CD4-positive, CD25-positive, alpha-beta regulatory T cell (primary cell): ENCODE measurements at places on chromosomes 7 and 10.

DNA sequence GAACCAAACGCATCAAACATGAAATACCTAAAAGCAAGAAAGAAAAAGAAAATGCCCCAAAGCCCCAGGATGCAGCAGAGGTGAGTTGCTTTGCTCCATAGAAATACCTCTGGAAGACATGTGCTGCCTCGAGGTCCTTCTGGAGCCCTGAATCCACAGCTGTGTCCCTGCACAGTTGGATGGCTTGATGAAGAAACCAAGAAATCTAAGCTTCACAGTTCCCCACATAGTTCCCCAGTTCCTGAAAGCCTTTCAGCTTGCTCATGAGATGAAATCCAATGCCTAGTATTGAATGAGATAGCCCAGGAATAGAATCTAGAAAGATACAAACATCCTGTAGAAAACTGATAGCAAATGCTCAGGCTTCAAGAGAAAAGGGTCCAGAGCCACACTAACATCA lies 182.8 kb downstream of the RTKN2 start:
- DNase-seq, result no peak

GRCh38 chr10:100065084-100065660 lies 16.5 kb downstream of the CPN1 start:
- DNase-seq, result no peak

GRCh38 chr7:85483177-85483576 lies 296.3 kb upstream of the SEMA3D start:
- no peak for DNase-seq

GRCh38 chr10:63562391-63562790 lies 41.2 kb downstream of the REEP3 start:
- no peak for DNase-seq

DNA sequence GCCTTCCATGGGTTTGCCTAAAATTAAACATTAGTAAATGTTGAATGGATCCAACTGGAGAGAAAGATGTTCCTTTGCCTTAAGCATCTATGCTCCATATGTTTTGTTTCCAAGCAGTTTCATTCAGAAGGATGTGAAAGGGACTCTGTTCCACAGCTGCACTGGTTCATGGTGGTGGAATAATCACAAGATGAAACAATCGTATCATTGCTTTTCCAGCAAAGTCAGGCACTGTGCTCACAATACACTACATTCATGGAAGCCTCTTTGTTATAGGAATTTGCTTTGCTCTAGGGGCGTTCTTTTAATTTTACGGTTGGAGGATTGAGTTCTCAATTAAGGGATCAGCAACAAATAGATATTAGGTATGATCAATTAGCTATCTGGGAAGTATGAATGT lies 33.8 kb downstream of the RAMP3 start:
- DNase-seq, result no peak

- DNase-seq, result no peak
Measured at GRCh38 chr10:28981007-28981406, 303.7 kb downstream of the BAMBI start.

- DNase-seq, result no peak
Measured at GRCh38 chr7:148726385-148726784, 27.7 kb downstream of the CUL1 start.

- no peak for DNase-seq
Measured at GRCh38 chr7:128206747-128207500, 34.2 kb upstream of the LEP start.

- no peak for DNase-seq
Measured at GRCh38 chr10:110756876-110757275, 112.7 kb downstream of the RBM20 start.

- DNase-seq, result peak; percentile 32
Measured at GRCh38 chr7:2231992-2232765, 566 bp downstream of the MAD1L1 start.

DNA sequence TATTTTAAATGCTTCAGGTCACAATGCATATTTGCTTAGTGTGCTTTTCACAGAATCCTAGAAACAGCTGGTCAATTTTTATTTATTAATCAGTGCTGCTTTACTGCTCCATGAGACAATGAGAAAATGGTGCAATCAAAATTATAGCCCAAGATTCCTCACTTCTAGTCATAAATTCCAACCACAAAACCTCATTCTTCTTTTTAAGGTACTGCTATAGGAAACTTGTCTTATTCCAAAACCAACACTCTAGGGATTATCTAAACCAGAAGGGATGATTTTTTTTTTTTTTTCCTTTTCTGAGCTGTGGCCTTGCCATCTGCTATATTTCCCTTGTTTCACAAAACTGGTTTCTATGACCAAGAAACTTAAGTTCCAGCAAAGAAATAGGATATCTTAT lies 64.0 kb upstream of the SEMA3A start:
- no peak for DNase-seq

DNA sequence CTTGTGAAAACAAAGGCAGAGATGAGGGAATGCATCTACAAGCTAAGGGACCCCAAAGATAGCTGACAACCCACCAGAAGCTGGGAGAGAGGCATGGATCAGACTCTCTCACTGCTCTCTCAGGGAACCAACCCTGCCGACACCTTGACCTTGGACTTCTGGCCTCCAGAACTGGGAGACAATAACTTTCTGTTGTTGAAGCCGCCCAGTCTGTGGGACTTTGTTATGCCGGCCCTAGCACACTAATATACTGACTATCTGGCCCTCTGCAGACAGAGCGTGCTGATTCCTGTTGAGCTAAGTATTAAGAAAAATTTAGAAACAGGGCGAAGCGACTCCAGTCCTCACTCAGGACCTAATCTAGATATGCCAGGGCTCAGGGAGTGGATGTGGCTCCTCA lies 144.3 kb upstream of the TCF7L2 start:
- DNase-seq, result no peak

DNA sequence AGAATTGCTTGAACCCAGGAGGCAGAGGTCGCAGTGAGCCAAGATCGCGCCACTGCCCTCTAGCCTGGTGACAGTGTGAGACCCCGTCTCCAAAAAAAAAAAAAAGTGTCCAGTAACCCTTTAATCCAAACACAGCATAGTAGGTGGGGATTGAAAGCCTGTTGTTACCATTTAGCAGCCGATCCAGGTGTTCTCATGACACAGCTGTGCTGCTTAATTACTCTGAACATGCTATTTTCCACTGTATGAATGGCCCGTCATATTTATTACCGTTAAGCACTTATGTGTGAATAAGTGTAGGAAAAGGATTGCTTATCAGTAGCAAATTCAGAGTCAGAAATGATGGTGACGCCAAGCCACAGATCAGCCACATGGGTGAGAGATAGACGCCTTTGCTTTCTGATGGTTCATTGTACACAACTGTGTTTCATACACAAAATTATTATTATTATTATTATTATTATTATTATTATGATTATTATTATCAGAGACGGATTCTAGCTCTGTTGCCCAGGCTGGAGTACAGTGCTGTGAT lies 11.6 kb upstream of the ORAI2 start:
- DNase-seq, result no peak

GRCh38 chr10:101780818-101781654 lies 2.2 kb downstream of the NPM3 start:
- DNase-seq, result peak; percentile 74

- no peak for DNase-seq
Measured at GRCh38 chr7:46174196-46174580, 253.1 kb upstream of the IGFBP3 start.

GRCh38 chr7:150434240-150434639 lies 16.2 kb upstream of the GIMAP8 start:
- DNase-seq, result no peak

- no peak for DNase-seq
Measured at GRCh38 chr10:33150889-33151288, 183.6 kb downstream of the NRP1 start.

GRCh38 chr10:78706726-78707540 lies 361.8 kb upstream of the ZMIZ1 start:
- no peak for DNase-seq

- no peak for DNase-seq
Measured at GRCh38 chr10:46520941-46521340, 35.5 kb downstream of the GPRIN2 start.

DNA sequence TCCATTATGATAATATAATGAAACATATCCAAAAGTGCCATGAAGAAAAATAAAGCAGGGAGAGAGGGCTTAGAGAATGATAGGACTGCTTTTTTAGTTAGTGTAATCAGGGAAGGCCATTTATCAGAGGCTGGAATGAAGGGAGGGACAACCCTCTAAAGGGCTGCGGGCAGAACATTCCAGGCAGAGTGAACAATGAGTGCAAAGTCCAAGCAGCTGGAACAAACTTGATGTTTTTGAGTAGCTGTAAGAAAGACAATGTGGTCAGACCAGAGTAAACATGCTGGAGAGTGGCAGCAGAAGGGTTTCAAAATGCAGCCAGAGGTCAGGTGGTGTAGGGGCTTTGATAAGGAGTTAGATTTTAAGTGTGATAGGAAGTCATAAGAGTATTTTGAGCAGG lies 65.6 kb upstream of the CCDC6 start:
- no peak for DNase-seq

DNA sequence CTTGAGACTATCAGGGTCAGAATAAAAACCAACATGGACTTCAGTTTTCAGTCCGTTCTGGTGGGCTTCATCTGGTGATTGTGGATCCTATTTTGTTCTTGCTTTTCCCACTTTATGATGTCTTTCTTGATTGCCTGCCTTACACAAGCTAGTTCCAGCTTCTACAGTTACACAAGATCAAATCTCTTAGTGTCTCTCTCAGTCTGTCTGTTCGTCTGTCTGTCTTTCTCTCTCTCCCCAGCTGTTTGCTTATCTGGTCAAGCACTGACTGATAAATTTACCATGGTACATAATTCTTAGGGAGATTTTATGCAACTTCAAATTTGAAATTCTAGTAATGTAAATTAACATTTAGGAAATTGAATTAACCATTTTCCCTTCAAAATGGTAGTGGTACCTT lies 35.8 kb downstream of the TAX1BP1 start:
- DNase-seq, result no peak

DNA sequence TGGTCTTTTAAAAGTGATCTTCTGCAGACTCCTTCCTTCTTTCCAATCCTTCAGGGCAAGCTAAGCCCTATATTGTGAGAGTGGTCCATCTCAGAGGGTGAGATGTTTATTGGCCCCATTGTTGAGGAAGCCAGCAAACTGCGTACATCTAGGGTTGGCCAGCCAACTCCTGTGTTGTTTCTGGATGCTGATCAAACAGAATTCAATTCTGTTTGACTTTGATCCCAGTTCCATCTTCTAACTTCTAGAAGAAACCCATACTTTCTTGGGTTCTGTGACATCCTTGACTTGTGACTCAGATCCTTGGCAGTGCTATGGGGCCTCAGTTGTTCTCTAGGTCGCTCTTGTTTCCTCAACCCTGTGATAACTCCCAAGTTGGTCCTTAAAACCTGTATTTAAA lies 116.2 kb downstream of the LSMEM1 start:
- no peak for DNase-seq

- no peak for DNase-seq
Measured at GRCh38 chr7:146554556-146554955, 438.0 kb downstream of the CNTNAP2 start.

- no peak for DNase-seq
Measured at GRCh38 chr7:98456866-98457265, 56.0 kb upstream of the BAIAP2L1 start.

DNA sequence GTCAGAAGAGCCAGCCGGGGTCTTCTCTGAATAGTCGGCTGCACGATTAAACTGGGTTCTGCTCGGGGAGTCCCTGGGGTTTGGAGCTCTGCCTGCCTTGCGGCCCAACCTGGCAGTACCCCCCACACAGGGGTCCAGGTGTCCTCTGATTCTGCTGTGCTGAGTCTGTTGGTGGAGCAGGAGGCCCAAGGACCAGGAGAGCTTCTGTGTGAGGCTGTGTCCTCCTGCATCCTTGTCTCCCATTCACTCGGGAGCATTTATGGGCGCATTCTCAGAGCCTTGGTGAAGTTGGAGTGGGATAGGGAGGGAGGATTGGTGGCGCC lies 14.2 kb downstream of the INPP5A start:
- no peak for DNase-seq

- DNase-seq, result no peak
Measured at GRCh38 chr10:25954851-25955250, 20.8 kb downstream of the MYO3A start.

DNA sequence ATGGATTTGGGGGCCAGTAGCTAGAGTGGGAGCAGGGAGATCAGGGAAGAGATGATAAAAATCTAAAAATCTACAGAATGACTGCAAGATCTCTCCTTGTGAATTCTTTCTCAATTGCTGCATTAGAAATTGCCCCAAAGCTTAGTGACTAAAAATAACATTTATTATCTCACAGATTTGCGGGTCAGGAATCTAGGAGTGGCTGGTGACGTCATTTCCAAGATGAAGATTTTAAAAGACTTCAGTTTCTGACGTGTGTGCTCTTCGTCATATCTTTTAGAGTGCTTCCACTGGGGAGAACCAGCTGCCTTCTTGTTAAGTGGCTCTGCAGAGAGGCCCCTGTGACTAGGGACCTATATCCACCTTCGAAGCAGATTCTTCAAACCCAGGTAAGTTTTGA lies 112.6 kb downstream of the DGKI start:
- DNase-seq, result no peak

GRCh38 chr7:84107259-84107658 lies 87.3 kb downstream of the SEMA3A start:
- DNase-seq, result no peak

DNA sequence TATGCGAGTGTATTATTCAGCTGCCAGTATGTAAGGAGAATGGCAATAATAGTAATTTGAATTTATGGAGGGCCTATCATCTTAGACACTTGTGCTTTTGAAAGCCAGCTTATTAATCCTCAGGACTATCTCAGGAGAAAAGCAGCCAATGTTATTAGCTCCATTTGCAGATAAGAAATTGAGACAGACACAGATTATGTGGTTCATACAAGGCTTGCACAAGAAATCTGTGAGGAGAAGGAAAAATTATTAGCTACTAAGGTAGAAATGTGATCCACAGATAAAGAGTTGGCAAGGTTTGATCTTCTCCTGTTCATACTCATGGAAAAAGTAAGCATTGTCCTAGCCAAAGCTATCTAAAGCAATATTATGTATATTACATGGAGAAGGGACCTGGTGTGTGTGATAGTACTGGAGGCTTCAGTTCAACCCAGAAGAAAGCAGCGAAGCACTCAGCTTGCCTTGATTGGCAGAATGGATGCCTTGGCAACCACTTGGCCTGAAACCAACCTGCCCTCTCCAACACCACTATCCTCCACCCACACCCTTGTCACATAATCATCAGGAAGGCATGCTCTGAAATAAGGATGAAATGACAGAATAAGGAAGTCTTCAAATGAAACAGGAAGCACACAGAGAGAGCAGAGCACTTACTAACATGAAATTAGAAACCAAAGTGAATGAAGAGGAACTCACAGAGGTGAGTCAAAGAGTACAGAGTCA lies 18.0 kb downstream of the MACC1 start:
- no peak for DNase-seq

DNA sequence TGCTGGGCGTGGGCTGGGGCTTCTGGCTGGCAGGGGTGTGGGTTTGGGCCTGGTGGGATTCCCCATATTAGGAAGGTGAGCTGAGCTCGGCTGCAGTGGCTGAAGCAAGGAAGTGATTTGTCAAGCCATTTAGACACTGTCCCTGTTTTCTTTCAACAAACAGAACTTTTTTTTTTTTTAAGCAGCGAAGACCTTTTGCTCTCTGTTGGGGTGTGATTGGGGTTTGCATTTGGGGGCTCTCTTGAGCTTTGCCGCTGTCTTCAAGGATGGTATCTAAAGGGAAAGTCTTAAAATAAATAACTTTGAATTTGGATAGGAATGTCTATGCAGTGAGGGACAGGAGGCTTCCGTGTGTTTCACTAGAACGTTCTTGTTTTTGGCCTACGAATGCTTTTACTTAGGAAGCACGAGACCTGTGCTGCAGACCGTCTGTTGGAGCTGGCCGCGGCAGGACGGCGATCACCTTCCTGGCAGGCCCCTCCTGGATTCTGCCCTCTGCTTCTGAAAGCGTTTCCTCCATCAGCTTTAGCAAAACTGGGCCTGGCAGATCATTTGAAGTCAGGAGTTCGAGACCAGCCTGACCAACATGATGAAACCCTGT lies 43.9 kb downstream of the FOXK1 start:
- DNase-seq, result no peak

- no peak for DNase-seq
Measured at GRCh38 chr7:155862123-155862892, 50.0 kb upstream of the SHH start.
